ENCODE measurements at places on chromosomes 6 and 20.

- no peak for DNase-seq
Observed at GRCh38 chr6:3753228-3753835, 1.8 kb upstream of the PXDC1 start.

DNA sequence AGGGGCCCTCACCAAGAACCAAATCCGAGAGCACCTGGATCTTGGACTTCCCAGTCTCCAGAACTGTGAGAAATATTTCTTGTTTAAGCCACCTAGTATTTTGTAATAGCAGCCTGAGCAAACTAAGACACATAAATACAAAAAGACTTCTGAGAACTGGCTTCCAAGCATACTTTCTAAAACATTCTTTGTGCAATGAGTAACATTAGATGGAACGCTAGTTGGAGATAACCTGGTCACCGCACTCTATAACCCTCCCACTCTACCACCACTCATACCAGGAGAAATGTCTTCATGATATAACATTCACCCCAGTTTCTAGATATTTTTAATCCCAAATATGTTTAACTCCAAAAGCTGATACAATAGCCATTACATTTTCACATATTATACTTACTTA lies 169.5 kb upstream of the THEMIS start:
- no peak for DNase-seq

DNA sequence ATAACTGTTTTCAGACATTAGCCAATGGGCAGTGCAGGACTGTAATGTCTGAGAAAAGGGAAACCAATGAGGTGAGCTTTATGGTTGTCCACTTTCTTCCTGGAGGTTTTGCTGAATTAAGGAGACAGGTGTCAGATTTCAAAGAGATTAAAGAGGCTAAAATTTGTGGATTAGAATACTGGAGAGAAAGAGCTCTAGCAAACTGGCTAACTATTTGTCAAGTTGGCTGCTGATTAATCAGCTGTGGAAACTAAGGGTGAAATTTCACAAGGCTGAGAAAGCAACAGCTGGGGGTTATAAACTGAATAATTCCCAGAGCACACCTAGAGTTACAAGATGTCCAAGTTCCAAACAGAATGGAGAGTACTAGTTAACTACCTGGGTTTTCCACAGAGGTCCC lies 198.9 kb downstream of the TBC1D32 start:
- DNase-seq = no peak

DNA sequence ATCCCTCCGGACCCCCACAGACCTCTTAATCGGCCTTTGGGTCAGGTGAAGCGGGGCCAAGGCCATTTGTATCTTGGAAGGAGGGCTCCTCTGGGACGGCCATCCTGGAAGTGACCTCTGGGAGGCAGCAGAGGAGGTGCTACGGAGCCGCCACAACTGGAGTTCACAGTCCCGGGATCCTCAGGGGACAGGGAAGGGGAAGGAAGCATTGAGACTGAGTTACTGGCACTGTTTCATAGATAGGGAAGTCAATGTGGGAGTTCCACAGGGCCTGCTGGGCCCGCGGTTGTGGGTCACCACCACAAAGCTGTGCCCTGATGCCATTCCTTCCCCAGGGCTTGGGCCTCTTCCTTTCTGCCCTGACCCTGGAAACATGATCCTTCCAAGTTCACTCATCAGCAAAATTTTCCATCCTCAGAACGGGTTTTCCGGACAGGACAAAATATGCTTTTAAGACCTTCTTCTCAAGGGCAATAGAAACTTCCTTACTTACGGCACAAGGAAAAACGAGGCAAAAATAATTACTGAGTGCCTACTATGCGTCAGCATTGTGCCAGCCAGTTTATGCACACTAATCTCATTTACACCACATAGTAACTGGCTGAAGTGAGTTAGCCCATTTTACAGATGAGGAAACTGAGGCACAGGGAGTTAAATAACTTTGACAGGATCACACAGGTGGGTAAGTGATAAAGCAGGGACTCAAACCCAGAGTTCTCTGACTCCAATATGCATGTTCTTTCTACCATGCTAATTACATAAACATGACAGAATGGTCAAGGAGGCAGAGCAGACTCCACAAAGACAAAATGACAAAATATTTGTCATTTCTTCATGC lies 143.8 kb downstream of the UNC5CL start:
- DNase-seq = peak; percentile 53

- no peak for DNase-seq
Observed at GRCh38 chr6:151275121-151275520, 35.4 kb downstream of the AKAP12 start.

DNA sequence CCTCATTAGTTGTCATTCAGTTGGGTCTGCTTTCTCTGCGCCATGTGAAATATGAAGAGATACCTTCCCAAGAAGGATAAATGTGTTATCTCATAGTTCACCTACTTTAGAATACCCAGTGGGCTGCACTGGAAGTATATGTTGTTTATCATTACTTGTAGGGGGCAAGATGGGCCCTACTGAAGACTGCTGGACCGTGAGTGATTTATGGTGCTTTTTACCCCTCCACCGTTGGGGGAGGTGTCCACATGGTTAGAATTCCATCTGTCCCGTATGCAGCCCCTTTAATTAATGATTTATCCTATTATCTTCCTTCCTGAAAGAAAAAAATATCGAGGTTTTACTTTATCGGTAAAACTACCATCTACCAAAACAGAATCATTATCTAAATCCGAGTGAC lies 97.0 kb downstream of the TSHZ2 start:
- no peak for DNase-seq

- DNase-seq = no peak
Observed at GRCh38 chr6:37555040-37555781, 55.5 kb upstream of the CCDC167 start.

DNA sequence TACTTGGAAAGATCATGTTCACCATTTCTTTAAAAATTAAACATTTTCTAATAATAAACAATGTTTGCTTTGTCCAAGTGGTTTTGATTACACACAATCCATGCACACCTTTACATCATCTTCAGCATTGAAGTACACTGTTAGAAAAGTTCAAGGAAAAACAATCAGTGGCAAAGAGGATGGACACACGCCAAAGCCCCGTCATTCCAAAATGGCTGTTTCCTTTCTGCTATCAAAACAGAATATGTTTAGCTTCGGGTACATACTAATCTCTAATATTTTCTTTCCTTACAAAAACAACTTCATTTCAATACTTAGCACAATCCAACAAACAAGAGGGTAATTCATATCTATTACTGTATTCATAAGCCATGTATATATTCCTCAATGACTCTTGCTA lies 24.5 kb downstream of the REPS1 start:
- no peak for DNase-seq

DNA sequence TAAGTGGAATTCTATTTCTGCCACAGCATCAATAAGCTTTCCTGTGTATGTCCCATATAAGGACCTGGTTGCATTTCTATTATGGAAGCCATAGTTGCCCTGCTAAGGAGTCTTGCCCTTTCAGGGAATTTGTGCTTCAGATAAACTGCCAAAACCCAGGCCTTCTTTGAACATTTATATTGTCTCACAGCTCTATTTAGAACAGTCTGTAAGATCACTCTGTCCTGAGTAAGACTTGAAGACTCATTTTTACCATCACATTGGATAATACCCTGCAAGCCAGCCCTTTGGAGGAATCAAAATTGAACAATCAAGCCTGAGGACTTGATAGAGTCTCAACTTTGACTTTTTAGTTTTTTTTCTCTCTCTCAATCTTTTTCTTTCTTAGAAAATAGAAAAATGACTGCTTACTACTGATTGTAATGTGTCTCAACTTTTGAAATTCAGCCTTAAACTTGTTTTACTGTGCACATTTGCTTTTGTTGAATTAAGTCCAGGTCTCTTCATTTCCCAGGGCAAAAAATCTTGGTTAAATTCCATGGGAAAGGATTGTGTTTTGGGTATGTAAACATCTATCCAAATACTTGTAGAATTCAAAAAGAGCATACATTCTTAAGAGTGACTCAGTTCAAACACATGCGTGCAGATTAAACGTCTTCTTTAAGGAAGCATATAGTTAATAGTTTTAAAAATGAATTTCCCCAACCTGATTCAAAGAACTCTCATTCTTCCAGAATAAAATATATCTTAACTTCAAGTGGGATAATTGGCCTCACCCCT lies 91.2 kb downstream of the PLCB1 start:
- DNase-seq = no peak

GRCh38 chr6:132520953-132521352 lies 8.0 kb upstream of the STX7 start:
- DNase-seq = no peak

GRCh38 chr6:130826442-130827246 lies 562 bp upstream of the SMLR1 start:
- no peak for DNase-seq

DNA sequence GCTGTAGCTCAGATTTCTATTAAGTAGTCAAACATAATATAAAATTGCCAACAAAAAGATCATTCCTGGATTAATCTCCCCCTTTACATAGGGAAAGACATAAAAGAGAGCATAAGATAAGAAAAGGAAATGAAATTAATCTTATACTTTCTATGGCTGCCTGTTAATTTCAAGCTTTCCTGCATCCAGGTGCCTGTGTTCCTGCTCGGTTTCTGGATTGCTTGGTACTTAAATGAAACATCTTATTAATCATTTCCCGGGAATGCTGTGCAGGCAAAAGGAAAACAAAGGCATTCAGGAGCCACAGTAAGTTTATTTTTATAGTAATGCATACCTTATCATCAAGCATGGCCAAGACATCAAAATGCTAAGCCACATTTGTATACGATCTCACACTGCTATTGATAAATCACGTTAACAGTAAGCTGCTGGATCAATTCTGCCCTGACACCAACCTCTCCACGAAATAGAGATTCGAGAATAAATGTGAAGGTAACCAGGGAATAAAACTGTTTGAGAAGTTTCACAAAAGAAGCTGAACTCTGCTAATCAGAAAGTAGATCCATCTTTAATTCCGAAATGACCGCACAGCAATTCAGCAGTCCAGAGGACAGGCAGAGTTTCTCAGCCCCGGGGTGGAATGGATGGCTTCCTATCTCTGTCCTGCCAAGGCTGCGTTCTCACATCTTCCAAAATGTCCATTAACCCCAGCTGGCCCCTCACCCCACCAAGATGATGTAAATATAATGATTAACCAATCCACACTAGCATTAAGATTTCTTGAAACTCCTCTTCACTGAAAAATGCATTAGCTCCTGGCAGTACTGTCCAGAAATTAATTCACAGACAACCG lies 32.6 kb upstream of the APCDD1L start:
- no peak for DNase-seq

GRCh38 chr20:33231237-33231636 lies 4.6 kb upstream of the BPIFA1 start:
- no peak for DNase-seq

GRCh38 chr6:19554356-19555225 lies 282.6 kb upstream of the ID4 start:
- DNase-seq = no peak

GRCh38 chr6:34986845-34987246 lies 97.8 kb downstream of the ANKS1A start:
- peak; percentile 77 for DNase-seq

DNA sequence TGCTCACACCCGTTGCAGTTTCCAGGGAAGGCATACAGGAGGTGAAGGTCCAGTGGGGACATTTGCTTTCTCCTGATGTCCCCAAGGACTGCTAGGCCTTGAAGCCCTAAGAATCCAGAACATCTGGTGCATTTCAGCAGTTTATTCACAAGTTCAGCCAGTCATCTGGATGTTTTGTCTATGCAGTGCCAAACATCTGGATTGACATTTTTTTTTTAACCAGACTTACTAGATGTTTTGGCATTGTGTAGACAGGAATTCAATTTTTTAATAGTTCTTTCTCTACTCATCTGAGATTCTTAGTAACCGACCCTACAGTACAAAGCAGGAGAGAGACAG lies 256.2 kb downstream of the CLIC5 start:
- DNase-seq = no peak

GRCh38 chr6:132028029-132028428 lies 76.9 kb upstream of the CCN2 start:
- no peak for DNase-seq

- no peak for DNase-seq
Observed at GRCh38 chr20:8583566-8584043, 451.5 kb downstream of the PLCB1 start.

GRCh38 chr6:109344226-109344625 lies 38.0 kb downstream of the CD164 start:
- no peak for DNase-seq

DNA sequence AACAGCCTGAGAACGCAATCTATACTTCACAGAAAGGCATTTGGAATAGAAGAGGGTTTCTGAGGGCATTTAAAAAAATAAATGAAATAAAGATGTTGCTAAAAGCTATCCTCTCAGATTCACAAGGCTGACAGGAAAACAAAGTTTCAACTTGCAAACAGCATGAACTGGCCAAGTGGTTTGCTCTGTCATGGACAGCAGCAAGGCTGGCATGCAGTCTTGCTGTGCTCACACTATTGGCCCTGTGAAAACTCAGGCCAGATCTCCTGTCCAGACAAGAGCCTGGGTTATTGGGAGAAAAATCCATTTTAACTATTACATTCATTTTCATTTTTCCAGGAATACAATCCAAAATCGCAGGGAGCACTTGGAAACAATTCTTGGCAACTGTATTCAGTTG lies 506.2 kb upstream of the SLC35B3 start:
- DNase-seq = no peak

DNA sequence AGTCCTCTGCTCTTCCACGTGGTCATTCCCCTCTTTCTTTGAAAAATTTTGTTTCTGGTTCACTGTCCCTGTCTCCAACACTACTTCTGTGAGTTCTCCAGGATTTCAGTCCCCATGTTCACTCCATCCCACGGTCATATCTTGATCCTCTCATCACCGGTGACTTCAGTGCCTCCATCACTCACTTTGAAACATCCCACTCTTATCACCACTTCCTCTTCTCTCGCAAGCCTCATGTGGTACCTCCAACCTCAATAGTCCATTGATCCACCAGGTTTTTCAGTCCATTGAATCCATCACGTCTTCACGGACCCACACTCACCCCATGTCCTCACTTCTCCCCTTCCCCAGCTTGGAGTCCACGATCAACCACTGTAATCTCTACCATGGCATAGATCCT lies 64.8 kb downstream of the CARMIL1 start:
- no peak for DNase-seq

DNA sequence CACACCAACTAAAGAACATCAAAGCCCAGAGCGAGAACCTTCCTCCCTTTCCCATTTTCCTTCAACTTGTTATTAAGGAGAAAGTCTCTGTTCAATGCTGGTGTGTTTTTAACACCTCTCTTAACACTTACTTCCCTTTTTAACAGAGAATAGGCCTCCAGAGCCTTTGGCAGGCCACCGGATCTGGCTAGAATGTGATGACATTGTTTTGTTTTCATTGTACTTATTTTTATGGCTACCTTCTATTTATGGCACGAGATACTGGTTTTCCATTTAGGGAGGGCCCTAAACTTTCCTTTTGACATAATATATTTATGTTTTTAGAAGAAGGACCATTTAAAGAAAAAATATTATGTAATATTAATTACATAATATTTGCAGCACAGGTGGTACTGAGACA lies 21.6 kb downstream of the TCF15 start:
- DNase-seq = peak; percentile 63

- DNase-seq = no peak
Observed at GRCh38 chr6:70700922-70701876, 33.5 kb downstream of the SMAP1 start.

DNA sequence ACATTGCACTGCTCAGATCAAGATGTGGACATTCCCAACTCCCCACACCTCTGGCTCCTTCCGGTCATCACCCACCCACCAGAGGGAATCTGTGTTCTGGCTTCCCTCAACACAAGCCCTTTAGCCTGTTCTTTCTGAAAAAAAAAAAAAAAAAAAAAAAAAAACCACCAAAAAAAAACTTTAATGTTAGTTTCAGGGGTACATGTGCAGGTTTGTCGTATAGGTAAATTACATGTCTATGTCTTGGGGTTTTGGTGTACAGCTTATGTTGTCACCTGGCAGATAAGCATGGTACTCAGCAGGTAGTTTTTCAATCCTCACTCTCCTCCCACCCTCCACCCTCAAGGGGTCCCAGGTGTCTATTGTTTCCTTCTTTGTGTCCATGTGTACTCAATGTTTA lies 135.8 kb upstream of the FOXA2 start:
- no peak for DNase-seq
